ENCODE measurements at places on chromosomes 4 and X.

DNA sequence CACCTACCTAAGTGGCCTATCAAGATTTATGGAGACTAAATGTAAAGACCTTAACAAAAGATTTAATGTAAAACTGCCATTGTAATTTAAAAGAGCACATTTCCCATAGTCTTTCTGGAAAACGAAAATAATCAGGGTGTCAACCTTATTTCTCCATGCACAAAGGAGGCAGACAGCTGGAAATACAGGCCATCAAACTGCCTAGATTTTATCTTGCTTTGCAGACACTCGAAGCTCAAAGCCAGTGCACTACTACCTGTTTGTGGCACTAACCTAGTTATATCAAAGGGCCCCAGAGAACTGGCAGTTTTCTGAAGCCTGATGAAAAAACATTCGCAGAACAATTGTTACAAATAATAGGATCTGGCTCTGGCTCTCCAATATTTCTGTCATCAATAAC, 863.9 kb downstream of the STPG2 start:
- DNase-seq = no peak

DNA sequence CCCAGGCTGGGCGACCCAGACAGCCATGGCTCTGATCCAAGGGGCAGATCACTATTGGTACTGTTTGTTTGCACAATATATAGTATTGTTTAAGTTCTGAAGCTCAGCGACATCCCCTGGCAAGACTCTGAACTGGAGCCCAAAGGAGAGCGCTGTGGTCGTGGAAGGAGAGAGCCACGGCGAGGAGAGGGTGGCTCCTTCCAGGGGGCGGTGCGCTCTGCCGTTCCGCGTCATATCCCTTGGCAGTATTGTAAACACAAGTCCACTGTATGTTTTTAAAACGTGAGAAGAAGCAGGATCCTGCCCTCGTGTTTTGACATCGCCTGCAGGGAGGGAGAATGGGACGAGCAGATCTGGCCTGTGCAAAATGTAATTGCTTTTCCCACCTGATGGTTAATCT, 185.5 kb downstream of the RAB28 start:
- DNase-seq = no peak

- DNase-seq = no peak
Observed at GRCh38 chr4:151771664-151772063, 10.9 kb upstream of the GATB start.

GRCh38 chr4:76199664-76200211, 13.9 kb downstream of the SCARB2 start:
- peak; percentile 66 for DNase-seq

DNA sequence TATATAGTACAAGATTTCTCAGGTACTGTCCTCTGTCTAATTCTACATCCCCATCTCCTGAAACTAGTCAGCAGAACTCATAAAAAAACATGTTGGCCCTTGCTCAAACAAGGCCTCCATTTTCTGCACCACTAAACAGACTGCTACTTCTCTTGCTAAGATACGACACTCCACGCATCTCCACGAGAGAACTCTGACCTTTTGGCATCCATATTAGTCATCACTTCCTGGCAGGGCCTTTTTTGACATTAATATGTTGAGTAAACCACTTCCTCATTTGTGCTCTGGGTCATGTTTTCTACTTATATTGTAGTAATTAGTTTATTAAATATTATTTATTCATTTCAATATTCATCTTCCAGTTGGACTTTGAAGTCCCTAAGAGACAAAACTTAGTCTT, 65.6 kb downstream of the DCAF8L1 start:
- DNase-seq = no peak

DNA sequence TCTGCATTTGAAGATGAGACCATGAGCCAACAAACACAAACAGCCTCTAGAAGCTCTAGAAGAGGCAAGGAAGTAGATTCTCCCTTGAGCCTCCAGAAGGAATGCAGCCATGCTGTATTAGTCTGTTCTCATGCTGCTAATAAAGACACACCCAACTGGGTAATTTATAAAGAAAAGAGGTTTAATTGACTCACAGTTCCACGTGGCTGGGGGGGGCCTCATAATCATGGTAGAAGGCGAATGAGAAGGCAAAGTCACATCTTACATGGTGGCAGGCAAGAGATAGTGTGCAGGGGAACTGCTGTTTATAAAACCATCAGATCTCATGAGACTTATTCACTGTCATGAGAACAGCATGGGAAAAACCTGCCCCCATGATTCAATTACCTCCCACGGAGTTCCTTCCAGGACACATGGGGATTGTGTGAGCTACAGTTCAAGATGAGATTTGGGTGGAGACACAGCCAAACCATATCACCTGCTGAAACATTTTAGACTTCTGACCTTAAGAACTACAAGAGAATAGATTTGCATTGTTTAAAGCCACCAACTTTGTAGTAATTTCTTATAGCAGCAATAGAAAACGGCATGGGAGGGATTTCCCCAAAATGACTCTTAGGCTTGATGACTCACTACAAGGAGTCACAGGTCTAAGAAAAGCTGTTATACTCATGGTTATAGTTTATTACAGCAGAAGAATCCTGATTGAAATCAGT, 284.4 kb upstream of the SFRP2 start:
- no peak for DNase-seq

- no peak for DNase-seq
Observed at GRCh38 chr4:161952382-161952781, 211.4 kb downstream of the FSTL5 start.

GRCh38 chr4:152940461-152940860, 4.3 kb downstream of the FHDC1 start:
- no peak for DNase-seq

- no peak for DNase-seq
Observed at GRCh38 chrX:19748896-19749680, 138.3 kb downstream of the SH3KBP1 start.

DNA sequence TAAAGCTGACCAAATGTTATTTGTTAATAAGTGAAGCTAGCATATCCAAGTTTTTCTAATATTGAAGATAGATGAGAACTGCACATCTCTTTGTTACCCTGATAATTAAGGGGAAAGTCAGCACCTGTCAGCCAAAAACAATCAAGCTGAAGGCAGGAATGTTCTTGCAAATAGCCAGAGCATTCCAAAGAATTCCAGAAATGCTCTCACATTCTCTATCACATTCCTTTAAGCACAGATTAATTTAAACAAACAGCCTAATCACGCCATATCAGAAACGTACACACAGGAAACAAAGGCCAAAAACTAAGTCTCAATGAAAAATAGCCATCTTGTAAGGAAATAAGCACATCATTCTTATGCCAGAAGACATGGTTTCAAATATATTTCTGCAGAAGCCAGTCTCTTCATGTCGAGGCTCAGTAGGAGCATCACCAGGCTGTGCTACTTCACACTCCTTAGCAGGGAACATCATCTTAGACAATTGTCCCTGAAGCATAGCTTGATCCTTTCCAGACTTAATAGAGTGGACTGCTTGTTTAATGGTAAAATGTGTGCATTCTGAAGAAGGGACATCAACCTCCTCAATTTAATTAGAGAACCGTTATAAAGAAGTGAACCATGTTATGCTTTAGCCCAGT, 252.9 kb upstream of the TTC29 start:
- no peak for DNase-seq

DNA sequence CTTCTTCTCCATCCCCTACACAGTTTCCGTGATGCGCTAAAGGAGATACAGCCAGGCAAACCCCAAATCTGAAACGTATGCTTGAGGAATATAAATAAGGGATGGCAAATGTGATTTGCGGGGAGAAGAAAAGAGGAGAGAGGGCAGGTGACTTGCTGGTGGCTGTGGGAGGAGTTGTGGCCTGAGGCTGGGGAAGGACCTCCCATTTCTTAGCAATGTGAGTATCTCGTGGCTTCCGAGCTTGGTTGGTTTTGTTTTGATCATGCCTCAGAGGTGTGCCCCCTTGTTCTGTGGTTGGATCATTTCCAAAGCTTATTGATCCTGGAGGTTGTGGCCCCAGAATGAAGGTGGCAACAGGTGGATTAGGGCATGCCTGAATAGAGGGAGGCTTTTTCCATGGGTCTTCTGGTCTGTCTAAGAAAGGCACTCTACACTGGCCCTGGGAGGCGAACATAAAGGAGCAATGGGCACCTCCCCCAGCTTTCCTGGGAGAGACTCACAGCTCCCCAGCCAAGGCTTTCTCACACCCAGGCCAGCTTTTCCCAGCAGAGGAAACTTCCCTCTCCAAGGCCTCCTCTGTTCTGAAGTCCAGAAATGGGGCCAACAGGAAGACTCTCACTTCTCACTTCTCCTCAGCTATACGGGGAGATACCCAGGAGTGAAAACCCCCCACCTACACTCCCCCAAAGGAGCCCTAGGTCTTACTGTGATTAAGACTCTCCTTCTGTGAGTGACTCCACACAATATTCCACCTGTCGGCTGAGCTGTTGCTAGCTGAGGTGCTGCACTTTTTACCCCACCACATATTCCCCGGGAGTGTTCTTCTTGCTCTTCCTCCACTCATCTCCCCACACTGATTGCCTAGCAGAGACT, 40.0 kb downstream of the C4orf51 start:
- DNase-seq = no peak

DNA sequence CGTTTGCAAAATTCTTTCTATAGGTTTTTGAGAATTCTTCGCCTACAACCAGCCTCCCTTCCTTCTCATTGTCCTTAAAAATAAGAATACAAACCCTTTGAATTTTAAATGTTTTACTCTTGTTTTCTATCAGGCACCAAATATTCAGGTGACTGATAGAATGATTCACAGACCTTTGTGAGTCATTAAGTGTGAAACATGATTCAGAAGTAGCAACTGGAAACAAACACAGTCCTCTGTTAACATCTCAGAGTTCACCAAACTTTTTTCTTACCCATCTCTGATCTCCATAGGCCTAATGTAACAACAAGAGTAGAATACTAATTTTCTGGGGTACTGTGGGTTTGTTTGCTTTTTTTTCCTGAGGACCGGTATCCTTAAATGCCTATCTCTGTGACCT, 63.4 kb upstream of the MAB21L2 start:
- DNase-seq = no peak

- DNase-seq = no peak
Observed at GRCh38 chrX:91279479-91279878, 155.2 kb upstream of the PABPC5 start.

GRCh38 chrX:23782455-23782854, 518 bp upstream of the SAT1 start:
- DNase-seq = no peak

- no peak for DNase-seq
Observed at GRCh38 chr4:2933566-2934076, 29.6 kb downstream of the NOP14 start.

DNA sequence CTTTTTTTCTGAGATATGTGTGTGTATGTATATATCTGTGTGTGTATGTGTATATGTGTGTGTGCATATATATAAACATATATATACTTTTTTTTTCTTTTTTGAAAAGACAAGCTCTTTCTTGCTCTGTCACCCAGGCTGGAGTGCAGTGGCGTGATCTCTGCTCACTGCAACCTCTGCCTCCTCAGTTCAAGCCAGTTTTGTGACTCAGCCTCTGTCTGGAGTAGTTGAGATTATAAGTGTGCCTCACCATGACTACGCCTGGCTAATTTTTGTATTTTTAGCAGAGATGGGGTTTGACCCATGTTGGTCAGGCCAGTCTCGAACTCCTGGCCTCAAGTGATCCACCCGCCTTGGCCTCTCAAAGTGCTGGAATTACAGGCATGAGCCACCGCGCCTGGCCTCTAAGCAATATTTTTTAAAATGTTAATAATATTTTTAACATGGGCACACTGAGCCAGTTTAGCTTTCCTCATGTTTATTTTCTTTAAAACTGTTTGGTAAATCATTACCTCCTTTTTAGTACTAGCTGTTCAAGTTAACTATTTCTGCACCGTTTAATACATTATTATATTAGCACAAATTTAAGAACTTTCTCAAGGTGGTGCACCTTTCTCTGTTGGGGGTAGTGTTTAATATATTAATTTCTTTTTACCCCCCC, 33.3 kb downstream of the BBS12 start:
- no peak for DNase-seq

GRCh38 chr4:101348995-101349800, 1.9 kb upstream of the PPP3CA start:
- no peak for DNase-seq

GRCh38 chr4:30182786-30183185, 537.4 kb upstream of the PCDH7 start:
- DNase-seq = no peak

DNA sequence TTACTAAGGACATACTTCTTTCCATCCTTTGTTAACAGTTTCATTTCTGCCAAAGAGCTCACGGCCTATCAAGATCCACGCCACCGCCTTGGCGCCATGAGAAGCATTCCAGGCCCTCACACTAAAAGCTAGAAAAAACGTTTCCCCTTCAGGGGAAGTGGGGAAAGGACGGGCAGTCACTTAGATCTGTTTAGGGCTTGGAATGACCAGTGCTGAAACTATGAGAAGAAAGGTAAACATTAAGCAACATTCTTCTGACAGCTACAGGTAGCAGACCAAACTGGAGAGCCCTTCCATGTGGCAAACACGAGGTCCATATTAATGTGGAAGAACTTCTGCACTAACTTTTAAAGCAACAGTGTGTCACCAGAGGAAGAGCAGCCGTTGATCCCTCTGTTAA, 146.7 kb downstream of the SH3KBP1 start:
- DNase-seq = no peak

- DNase-seq = no peak
Observed at GRCh38 chr4:40199999-40200874, 3.4 kb downstream of the RHOH start.

- DNase-seq = no peak
Observed at GRCh38 chr4:143558286-143558685, 44.8 kb downstream of the SMARCA5 start.

DNA sequence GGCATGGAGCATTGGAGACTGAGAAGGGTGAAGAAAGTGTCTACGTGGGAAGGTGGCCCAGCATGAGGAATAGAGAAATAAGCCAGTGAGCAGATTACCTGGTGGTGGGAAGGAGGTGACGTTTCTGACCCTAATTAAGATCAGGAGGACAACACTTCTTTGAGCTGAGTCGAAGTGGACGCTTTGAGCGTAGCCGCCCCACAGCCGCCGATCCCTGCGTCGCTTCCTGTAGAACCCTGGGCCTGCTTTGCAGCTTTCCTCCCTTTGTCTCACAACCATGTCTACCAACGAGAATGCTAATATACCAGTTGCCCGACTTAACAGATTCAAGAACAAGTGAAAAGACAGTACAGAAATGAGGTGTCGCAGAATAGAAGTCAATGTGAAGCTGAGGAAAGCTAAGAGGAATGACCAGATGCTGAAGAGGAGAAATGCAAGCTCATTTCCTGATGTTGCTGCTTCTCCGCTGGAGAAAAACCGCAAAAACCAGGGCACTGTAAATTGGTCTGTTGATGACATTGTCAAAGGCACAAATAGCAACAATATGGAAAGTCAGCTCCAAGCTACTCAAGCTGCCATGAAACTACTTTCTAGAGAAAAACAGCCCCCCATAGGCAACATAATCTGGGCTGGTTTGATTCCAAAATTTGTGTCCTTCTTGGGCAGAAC, 6.4 kb upstream of the ANTXR2 start:
- no peak for DNase-seq

GRCh38 chr4:90027565-90027964, 99.6 kb upstream of the CCSER1 start:
- DNase-seq = no peak

GRCh38 chr4:47368211-47368610, 95.3 kb downstream of the COMMD8 start:
- no peak for DNase-seq
